ENCODE measurements at places on chromosomes 6 and 20.

DNA sequence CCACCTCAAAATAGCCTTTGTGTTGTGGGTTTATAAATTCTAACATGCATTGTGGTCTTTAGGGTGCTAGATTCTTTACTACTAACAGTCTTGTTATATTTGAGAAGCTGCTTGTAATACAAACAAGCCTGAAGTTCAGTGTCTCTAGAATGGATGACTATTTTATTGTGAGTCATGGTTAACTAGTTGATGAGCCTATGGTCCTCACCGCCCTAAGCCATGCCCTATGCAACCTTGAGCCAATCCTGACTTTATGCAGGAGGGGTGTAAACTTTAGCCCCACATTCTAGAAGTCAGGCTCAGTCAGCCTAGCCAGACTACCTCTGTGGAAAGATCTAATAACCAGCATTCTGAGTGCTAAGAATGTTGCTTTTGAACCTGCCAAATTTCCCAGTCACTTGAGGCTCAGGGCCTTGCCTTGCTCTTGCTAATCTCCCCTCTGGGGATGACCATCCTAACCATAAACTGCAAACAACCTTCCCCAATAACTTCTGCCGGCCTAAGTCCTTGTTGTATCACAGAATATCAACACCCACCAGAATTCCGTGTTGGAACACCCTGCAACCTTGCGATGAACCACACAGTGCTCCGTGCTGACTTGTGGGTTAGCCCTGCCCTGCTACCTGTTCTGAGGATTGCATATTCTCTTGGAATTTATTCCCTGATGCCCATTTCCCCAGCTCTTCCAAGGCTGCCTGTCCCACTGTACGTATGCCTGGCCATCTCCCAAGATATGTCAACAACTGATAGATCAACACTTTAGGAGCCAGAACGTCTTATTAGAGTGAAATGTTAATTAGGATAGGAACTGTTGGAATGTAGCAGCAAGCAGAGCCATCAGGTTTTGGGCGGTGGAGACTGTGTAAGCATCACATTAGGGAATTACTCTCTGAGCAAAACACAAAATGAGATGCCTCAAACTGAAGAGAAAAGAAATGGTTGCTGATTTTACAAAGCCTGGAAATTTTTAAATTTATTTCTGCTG is 71.7 kb upstream of the CEP85L start:
- DNase-seq = no peak

DNA sequence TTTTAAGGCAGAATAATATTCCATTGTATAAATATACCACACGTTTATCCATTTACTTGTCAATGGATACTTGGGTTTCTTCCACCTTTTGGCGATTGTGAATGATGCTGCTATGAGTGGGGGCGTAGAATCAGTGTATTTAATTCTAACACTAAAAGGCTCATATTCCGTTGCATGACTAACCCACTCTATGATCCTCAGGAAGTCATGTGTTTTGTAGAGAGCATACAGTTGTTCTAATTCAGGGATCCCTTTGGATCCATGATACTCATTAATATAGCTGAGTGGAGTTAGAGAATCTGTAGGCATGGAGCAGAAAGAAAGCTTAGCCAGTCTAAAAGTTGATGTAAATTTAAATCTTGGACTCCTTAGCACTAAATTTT is 74.2 kb upstream of the TMEM170B start:
- no peak for DNase-seq

- no peak for DNase-seq
Observed at GRCh38 chr6:10425975-10426780, 11.3 kb upstream of the TFAP2A start.

DNA sequence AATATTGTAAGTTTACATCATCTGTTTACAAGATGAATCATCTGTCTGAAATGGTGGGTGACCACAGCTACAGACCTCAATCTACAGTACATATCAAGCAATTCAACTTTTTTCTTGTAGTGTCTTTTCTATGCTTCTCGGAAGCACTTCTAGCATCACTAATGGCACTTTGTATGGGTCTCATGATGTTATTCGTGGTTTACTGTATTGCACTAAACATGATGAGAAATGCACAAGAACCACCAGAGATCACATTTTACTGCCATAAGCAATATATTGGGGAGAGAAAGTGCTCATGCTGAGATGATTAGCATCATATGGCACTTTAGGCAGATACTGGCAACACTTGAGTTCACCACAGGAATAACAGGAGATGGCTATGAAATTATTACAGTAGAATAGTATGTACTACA is 15.4 kb upstream of the BTBD3 start:
- DNase-seq = no peak

- DNase-seq = no peak
Observed at GRCh38 chr6:68572975-68573374, 62.1 kb upstream of the ADGRB3 start.

DNA sequence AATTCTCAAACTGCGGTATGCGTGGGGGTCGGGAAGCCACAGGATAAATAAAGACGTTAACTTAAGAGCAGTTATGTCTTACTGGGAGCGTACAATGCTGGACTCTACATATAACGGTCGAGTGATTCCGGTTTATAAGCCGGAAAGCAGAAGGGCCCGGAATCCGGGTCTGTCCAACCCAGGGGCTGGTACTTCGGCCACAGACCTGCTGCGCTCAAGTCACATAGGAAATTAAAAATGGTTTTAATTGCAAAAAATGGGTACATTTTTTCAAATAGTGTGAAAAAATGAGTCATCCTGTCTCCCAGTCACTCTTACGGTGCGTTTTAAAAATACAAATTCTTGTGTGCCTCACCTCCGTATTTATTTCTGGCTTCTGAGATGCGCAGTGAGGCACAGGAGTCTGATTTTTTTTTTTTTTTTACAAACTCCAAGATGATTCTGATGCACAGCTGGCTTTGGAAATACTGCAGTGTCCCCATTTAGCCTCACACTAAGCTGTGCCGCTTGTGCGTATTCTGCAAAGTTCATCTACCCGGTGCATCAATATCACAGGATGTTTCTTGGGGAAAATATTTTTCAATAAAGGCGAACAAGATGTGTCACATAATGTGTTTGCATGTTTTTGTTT is 1.0 kb downstream of the PCIF1 start:
- no peak for DNase-seq

All from activated CD8-positive, alpha-beta memory T cell treated with anti-CD3 and anti-CD28 coated beads for 4 hours (primary cell).